ENCODE measurements at places on chromosomes 7 and 10.

GRCh38 chr10:44195112-44196007, 189.5 kb downstream of the CXCL12 start:
- DNase-seq, result no peak

- DNase-seq, result no peak
These were observed 91.5 kb downstream of the LYZL2 start for GRCh38 chr10:30538086-30538485.

- DNase-seq, result no peak
These were observed 754.4 kb upstream of the IGFBP3 start for GRCh38 chr7:46675456-46675855.

DNA sequence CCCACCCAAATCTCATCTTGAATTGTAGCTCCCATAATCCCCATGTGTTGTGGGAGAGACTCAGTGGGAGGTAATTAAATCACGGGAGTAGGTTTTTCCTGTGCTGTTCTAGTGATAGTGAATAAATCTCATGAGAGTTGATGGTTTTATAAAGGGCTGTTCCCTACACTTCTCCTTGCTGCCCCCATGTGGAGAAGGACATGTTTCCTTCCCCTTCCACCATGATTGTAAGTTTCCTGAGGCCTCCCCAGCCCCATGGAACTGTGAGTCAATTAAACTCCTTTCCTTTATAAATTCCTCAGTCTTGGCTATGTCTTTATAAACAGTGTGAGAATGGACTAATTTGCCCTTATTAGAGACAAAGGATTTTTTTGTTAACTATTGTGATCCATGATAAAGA, 48.5 kb upstream of the MKX start:
- DNase-seq, result no peak

GRCh38 chr7:140771826-140772225, 75.3 kb downstream of the NDUFB2 start:
- DNase-seq, result no peak

- DNase-seq, result no peak
These were observed 16.0 kb downstream of the UBE2D4 start for GRCh38 chr7:43942250-43942649.

DNA sequence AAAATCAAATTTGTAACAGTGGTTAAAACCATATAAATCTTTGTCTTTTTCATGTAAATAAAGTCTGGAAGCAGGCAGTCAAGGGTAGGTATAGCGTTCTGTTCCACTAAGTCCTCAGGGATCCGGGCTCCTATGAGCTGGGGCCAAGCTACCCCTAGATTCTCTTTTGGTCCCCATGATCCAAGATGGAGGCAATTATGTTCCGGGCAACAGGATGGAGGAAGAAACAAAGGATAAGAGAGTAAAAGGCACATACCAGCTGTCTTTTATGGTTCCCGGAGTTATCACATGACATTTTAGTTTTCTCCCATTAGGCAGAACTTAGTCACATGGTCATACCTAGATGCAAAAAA, 224.4 kb upstream of the NFE2L3 start:
- DNase-seq, result no peak

DNA sequence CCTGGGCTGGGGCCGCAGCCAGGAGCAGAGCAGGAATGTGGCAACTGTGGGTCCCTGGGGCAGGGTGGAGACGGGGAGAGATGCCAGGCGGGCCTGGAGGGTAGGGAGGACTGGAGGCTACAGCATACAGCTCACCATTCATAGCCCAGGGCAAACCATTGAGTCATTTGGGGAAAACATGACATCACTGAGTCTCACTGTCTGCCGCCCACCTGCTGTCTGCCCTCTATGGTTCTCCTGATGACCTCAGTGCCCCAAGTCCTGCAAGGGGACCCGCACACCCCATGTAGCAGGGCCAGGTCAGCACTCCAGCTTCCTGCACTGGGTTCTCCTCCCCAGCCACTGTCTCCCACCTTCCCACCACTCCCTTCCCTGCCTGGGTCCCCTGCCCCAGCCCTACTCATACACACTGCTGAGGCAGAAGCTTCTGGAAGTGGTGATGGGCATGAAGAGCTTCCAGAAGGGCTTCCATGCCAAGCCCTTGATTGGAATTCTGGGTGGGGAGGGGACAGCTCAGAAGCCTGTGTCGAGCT, 10.4 kb downstream of the CHST3 start:
- no peak for DNase-seq
